Activated CD4-positive, alpha-beta T cell treated with anti-CD3 and anti-CD28 coated beads, Interleukin-10, Interleukin-2, amounts not matched to agents 100 ng/mL and 50 ng/mL, durations not matched to agents 16 hours and 8 hours (primary cell): ENCODE measurements at places on chromosomes 11 and 22.

GRCh38 chr11:48116437-48117228 lies 100.0 kb upstream of the OR4B1 start:
- no peak for DNase-seq

DNA sequence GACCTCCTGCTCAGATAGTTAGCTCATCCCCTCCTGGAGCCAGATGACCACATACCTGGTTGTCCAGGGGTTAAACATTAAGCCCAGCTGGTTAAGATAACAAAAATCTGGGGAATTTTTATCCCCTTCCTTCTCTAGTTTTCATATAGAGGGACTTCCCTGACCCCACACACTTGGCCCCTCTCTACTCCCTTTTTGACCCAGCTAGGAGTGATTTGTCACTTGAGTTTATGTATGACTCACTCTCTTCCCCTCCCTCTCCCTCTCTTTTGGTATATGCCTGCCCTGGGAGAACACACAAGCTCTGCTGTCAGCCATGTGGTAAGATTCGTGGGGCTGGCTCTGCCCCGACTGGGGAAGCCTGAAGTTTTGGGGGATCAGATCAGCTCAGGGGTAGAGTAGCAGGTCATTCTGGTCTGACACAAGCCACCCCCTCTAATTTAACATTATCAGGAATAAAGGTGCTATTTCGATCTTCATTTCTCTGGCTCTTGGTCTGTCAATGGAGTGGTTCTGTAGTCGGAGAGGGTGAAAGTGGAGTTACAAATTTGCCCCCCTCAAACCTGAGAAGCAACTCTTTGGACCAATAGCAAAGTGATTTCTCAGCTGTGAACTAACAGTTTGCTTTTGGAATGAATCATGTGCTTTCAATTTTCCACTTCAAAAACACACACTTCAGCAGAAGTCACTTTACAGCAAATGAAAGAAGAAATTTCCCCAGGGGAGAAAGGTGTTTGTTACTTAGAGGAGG lies 415.3 kb upstream of the CADM1 start:
- DNase-seq, result peak; percentile 82

GRCh38 chr22:22842085-22842484 lies 45.5 kb upstream of the IGLL5 start:
- no peak for DNase-seq

DNA sequence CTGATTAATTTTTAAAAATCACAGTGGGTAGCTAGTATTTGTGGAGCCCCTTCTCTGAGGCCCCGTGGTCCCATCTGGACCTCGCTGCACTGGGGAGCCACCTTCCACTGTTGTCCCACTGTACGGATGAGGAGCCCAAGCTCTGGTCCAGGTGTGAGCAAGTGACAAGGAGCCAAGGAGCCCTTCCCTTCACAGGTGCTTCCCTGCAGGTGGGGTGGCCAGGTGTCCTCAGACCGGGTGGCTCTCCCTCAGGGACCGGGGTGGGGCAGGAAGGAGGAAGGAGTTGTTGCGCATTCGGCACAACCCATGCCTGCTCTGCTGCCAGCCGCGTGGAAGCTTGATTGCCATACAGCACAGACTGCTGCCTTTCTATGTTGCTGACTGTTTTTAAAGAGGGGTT lies 10.4 kb upstream of the SEPTIN5 start:
- DNase-seq, result no peak

- peak; percentile 56 for DNase-seq
Observed at GRCh38 chr11:119284344-119285157, 32.4 kb downstream of the MCAM start.
